ENCODE measurements at places on chromosomes 4 and X.

- peak; percentile 87 for DNase-seq
Observed at GRCh38 chr4:147361726-147362125, 119.2 kb upstream of the EDNRA start.

DNA sequence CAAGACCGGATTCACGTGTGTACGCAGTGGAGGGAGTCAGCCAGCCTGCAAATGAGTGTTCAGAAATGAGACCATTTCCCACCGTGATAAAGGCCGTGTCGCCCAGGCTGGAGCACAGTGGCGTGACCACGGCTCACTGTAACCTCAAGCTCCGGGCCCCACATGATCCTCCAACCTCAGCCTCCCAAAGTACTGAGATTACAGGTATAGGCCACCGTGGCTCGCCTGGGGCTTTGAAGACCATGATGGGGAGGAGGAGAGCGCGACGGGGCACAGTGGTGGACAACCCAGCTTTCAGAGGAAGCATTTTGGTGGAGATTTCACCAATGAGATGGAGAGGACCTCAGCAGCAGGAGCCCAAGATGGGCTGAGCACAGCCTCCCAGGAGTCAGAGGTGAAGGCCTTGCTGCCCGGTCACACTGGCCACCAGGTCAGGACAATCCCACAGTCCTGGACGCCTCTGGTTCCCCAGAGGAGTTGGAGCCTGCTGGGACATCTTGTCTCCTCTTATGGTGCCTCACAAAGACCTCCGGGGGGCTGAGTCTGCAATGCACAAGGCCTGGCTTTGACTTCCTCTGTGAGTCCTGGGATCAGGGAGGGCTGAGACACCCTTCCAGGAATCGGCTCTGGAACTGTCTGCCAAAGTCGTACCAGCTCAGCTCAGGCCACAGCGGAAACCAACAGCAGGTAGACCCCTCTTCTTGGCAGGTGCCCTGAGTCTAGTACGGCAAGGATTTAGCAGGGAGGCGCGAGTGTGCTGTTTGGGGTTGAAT, 22.4 kb upstream of the MXD4 start:
- DNase-seq: no peak

DNA sequence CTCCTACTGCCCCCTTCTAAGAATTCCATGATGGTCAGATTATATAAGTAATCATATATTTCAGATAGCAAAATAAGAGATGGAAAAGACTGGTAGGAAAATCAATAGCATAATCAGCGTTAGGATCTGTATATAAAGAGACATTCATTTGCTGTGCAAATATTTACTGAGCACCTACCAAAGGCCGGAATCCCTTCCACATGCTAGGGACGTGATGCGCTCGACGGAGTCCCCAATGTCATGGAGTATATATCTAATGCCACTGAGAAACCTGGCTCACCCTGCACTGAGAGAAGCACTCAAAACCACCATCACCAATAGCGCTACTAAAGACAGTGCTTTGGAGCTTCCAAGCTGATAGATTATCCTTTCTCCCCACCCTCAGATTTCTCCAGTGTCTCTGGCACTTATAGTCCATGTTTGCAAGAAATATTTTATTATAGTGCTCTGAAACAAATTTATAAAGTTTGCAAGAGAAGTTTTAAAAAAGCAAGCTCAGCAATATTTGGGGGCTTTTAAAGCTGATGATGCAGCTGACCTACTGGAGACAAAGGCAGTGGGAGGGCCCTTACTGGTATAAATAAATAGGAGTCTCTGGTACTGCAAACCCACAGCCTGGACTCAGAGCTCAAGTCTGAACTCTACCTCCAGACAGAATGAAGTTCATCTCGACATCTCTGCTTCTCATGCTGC, at the start of gene CXCL13:
Gene CXCL13 (plus strand): TSS at position 611 of the 693 bp plus-strand sequence. CDS start 46 bp downstream, at position 657.
- no peak for DNase-seq

GRCh38 chr4:105483840-105484239, 10.0 kb upstream of the PPA2 start:
- DNase-seq: no peak

DNA sequence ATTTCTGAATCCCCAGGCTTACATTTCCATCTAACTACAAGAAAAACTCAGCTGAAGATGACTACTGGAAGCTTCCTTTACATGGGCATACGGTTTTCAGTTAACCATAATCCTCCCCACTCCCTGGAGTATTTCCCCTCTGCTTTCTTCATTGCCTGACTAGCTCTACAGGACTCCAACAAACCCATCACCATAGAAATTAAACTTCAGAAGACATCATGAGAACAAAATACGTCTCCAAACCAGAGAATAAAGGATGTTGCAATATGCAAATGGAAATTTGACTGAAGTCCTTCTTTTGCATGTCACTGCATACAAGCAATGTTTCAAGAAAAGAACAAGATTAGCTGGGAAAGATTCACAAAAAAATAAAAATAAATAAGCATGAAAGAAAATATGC, 170.2 kb upstream of the PCDH18 start:
- no peak for DNase-seq

DNA sequence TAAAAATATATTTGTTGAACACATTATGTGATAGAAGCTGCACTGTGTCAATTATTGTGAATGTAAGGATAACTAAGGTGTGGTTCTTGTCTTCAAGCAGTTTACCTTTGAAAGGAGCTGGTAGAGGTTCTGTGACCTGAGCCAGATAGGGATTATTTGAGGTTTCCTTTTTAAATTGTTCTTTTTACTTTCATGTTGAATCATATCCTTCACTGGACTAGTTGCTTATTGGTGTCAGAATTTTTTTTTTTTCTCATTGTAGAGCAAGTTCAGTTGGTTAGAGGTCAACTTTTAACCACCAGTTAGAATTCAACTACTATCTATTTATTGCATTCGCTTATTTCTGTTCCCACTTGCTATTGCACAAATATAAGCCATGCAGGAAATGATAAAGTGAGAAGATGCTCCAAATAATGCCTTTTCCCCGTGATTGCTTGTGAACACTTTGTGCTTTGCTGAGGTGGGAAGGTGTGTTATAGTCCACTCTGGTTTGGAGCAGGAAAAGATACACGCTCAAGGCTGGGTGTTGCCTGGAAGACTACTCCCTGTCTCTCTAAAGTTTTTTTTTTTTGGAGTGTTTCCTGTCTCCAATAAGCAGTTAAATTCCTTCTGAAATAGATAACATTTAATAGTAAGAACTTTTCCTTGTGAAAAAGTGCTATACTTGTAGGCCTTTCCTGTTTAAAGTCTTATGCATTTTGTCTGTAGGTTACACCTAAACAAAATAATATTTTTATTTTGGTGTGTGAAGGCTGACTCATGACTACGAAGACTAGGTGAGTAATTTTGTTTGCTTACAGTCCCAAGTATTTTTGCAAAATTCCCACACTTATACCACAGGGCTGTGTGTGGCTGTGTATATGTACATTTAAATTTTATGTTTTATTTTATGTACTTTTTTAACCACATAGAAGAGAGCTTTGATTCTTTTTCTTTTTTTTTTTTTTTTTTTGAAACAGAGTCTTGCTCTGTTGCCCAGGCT, 83.8 kb upstream of the LCORL start:
- no peak for DNase-seq

GRCh38 chrX:45322382-45322781, 121.7 kb upstream of the DIPK2B start:
- DNase-seq: peak; percentile 90

- no peak for DNase-seq
Observed at GRCh38 chr4:86717651-86718050, 123.5 kb downstream of the PTPN13 start.

DNA sequence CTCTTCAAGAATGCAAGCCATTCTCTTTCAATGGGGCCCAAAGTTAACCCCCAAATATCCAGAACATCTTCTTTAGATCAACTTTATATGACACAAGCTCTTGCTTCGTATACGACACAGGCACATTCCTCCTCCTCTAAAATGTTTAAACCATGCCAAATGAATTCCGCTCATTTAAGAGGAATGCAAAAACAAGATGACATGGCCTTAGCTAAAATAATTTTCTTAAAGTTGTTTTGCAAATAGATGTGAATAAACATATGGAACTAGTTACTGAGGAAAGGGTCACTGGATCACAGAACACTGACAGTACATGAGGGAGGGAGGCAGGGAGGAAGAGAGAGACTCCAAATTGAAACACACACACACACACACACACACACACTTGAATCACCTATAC, 97.4 kb downstream of the RASL11B start:
- DNase-seq: peak; percentile 90

- no peak for DNase-seq
Observed at GRCh38 chrX:94288972-94289371, 615.0 kb downstream of the FAM133A start.

DNA sequence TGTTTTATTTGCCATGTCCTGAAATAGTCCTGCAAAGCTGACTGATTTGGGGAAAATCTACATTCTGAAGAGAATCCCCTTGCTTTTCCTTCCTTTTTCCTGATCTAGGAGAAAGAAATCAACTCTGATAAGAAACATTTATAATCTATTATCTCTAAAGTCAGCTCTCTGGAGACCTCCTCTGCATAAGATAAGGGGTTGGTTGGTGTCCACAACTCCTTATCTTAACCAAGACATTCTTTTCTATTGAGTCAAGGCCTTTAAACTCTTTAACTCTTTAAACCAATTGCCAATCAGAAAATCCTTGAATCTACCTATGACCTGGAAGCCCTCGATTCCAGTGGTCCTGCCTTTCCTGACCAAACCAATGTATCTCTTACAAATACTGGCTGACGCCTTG, 373.6 kb upstream of the RASGEF1B start:
- DNase-seq: no peak

GRCh38 chr4:88014386-88014905, 7.0 kb downstream of the PKD2 start:
- no peak for DNase-seq

GRCh38 chr4:156169011-156169410, 215.3 kb upstream of the CTSO start:
- peak; percentile 84 for DNase-seq

DNA sequence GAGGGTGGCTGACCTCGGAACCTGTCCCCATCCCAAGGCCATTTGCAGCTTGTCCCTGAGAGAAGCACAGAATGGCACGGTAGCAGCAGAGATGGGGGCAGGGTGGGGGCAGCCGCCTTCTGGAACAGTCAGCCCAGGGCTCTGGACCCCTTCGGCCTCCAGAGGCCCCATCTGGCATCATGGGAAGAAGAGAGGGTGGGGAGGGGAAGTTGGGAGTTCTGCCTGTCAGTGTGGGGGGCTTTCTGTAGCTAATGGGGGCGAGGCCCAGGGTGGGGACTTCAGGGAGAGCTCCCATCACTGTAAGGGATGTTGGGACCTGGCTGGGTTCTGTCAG, 62.9 kb upstream of the ADRA2C start:
- DNase-seq: no peak

GRCh38 chr4:48710446-48711209, 69.5 kb downstream of the FRYL start:
- DNase-seq: no peak

- no peak for DNase-seq
Observed at GRCh38 chr4:168472920-168473319, 7.4 kb downstream of the DDX60L start.

GRCh38 chr4:80803337-80803736, 227.2 kb upstream of the BMP3 start:
- DNase-seq: no peak

- no peak for DNase-seq
Observed at GRCh38 chrX:45232139-45232538, 31.5 kb upstream of the DIPK2B start.

- DNase-seq: no peak
Observed at GRCh38 chr4:175875993-175876771, 64.1 kb upstream of the GPM6A start.

- no peak for DNase-seq
Observed at GRCh38 chr4:176350671-176351070, 30.9 kb downstream of the SPCS3 start.

DNA sequence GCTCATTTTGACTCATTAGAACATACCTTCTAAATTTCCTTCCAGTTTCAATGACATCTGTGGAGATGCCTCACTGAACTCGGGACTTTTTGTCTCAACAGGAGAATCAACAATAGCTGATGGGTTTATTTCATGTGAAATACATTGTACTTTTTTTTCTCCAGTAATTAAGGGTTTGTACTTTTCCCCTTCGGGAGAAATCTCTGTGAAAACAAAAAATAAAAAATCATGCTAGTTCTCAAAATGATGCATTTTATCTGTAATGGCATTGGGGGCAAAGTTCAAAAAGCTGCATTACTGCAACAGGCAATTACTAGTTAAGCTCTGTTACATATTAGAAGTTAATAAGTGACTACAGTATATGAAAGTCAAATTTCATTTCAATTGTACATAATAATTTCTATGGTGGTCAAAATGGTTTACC, 167.3 kb upstream of the SH3RF1 start:
- DNase-seq: no peak

DNA sequence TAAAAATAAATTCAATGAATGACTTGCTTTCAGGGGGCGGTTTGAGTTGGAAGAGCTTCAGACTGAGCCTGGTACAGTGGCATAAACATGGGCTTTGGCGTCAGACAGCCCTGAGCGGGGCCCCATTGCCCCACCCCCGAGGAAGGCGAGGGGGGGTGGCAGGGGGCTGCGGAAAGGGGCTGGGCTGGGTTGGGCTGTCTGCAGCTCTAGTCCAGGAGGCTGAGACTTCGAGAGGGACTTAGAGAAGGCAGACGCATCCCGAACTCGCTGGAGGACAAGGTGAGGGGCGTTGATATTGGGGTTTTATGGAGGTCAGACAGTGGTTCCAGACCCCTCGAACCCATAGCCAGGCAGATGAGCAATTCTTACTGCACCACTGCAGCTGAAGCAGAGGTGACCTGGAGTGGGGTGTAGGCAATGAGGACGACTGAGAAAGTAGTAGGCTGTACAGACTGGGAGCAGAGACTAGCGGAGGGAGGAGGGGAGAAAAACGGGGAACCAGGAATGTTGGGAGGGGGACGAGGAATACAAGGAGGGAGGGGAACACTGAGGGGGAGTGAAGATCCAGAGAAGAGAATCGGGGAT, at the start of gene MAGED2:
Gene MAGED2 (plus strand): TSS at position 222 of the 585 bp plus-strand sequence. CDS start 1,587 bp downstream, outside the sequence.
- DNase-seq: peak; percentile 41

- no peak for DNase-seq
Observed at GRCh38 chr4:3433138-3433869, 8.5 kb upstream of the HGFAC start.

GRCh38 chr4:2809610-2810180, 16.8 kb downstream of the SH3BP2 start:
- no peak for DNase-seq

DNA sequence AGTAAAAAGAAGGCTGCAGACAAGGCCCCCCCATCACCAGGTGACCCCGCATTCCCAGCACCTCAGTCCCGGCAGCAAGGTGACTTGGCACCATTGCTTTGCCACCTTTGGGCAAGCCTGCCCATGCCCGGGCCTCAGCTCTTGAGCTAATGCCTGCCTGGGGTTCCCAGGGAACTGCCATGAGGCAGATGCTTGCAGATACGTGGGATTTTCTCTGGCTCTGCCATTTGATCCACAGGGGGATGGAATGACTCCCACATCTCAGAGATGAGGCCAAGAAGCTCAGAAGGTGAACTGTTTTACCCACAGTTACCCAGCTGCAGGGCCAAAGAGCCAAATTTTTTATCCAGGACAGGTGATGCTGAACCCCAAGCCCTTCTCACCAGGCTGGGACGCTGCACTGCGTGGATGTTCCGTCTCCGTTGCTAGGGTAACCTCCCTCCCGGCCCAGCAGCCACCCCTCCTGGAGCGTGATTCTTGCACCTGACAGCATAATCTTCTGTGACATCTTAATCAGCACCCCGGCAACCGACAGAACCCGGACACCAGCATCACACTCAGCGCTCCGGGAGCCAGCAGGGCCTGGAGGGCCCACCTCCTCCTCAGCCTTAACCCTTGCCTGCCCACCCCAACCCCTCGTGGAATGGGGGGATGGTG, 15.7 kb upstream of the MSX1 start:
- no peak for DNase-seq
